KG1 (cell line): ENCODE measurements at places on chromosomes 12 and 14.

- DNase-seq: no peak
Observed at GRCh38 chr12:118061011-118061872, at the start of gene WSB2. TSS of gene WSB2 (minus strand) at chr12:118061179. CDS start at chr12:118061048, 131 bp downstream.

GRCh38 chr14:39555749-39556148 is 123.5 kb upstream of the FBXO33 start:
- no peak for DNase-seq

GRCh38 chr14:61577506-61577931 is 117.8 kb upstream of the HIF1A start:
- no peak for DNase-seq

GRCh38 chr14:22397221-22397737 is 191.7 kb downstream of the DAD1 start:
- no peak for DNase-seq

DNA sequence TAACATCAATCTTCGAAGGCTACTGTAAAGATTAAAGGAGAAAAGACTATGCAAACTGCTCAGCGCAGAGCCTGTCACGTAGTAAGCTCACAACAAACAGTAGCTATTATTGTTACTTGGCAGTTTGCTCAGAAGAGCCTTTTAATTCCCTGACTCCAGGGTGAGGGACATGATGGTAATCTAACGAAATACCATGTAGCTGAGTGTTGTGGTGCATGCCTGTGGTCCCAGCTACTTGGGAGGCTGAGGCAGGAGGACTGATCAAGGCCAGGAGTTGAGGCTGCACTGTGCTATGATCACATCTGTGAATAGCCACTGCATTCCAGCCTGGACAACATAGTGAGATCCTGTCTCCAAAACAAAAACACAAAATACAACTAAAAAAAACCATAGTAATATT is 22.8 kb downstream of the HEBP1 start:
- DNase-seq: no peak

- peak; percentile 57 for DNase-seq
Observed at GRCh38 chr14:21852061-21852664, 178.5 kb upstream of the OR4E1 start.

DNA sequence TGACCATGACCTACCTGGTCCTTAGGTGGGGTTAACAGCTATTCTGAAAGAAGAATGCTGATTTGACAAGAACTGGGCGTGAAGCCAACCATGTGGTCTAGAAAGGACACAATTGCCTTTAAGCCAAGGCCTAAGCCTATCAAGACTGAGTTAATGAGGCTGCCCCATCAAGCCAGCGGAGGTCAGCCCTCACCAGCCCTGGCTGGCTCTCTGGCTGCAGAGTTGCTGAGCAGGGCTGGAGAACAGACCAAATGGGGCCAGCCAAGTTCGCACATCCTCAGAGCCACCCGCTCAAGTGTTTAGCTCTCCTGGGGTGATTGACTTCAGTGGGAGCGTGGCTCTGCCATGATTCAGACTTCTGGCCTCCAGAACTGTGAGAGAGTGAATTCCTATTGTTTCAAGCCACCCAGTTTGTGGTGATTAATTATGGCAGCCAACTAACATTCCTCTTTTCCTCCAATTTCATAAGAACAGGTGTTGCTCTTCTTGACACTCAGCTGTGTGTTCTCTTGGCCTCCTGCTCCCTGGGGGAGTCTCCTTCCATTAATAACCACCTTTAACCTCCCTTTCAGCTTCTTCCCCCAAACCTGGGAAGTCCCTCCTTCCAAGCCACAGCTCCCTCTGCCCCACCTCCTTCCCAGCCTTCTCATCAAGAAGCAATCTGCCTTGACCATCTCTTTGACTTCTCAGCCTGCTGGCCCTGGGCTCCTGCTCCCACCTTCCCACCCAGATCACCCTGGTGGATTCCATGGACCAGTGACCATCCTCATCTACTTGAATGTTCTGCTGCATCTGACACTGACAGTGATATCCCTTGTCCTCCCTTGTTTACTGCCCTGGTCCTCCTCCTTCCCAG is 5.3 kb upstream of the SERPINA5 start:
- DNase-seq: no peak

- no peak for DNase-seq
Observed at GRCh38 chr12:8556531-8557097, 15.9 kb upstream of the CLEC4E start.

- no peak for DNase-seq
Observed at GRCh38 chr12:47377414-47378221, 297.9 kb upstream of the AMIGO2 start.
